Muscle of back (tissue), 13 donors: ENCODE measurements at places on chromosomes 12 and 14.

DNA sequence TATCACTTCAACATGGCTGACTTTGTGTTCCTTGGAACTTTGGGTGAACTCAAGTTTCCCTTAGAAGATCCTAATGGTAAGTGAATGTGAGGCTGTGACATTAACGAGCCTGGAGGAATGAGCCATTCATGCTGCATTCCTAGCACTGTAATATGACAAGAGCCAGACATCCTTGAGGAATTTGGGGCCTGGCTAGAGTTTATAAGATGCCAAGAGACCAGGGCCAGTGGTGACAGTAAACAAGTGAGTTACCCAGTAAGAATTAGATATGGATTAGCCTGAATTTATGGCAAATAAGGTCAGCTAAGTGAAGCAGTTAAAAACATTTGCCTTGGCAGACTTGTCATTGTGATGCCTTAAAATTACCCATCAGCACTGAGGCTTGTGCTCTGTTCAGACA, 232.4 kb downstream of the AKAP6 start:
- DNase-seq = no peak

DNA sequence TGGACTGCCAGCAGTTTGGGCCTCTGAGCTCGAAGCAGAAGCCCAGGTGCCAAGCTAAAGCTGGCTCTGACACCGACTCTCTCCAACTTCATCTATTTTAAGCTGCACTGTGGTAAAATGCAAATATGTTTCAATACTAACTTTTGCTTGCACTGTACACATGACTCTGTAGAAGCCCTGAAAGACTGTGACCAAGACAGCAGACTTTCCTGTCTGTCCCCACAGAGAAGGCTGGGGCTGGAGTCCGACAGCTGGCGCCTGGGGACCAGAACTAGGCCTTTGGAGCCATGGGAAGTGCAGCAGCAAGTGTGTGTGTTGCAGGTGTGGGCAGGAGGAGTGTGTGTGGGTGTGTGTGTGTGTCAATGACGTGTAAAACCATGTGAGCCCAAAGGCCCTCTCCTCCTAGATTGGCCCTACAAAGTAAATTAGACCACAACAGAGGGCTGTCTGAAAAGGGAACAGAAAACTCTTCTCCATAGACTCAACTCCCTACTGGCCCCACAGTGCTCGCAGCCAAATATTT, 16.4 kb upstream of the RAB35 start:
- no peak for DNase-seq

GRCh38 chr12:11509326-11509725, 114.0 kb upstream of the PRB2 start:
- DNase-seq = no peak

DNA sequence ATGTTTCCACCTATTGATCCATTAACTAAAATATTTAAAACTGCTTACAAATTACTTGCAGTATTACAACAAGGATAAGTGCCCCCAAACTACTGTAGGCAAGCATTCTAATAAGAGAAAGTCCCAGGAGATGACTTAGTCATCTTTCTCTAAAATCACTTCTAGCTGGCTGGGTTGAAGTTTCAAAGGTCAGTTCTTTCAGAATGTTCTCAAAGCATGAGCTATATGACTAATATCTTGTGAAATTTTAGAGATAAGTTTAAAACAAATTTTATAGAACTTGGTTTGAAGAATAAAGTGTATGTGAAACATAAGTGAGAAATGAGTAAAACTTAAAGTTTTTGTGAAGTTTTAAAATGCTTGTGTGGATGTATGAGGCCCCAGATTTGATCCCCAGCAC, 24.3 kb upstream of the OR6J1 start:
- no peak for DNase-seq

GRCh38 chr14:92686900-92687427, 61.5 kb downstream of the LGMN start:
- peak; percentile 88 for DNase-seq

GRCh38 chr12:11600199-11600598, 49.3 kb upstream of the ETV6 start:
- no peak for DNase-seq

DNA sequence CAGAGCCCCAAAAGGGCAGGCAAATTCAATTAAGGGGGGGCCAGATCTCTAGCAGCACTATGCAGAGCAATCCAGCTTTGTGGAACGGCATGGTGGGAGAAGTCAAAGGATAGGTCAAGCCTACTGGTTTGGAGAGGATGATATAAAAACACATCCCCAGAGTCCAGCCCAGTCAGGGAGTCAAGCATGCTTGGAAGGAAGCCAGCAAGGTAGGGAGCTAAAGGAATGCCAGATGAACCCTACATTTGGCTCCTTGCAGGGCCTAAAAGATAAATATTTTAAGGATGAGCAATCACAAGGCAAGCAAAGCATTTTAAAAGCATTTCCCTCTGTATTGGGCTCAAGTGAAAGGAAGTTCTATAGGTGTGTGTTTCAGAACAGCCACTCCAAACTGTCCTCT, 21.4 kb downstream of the KCTD10 start:
- no peak for DNase-seq

GRCh38 chr12:107635139-107635538, 50.5 kb upstream of the PWP1 start:
- no peak for DNase-seq

DNA sequence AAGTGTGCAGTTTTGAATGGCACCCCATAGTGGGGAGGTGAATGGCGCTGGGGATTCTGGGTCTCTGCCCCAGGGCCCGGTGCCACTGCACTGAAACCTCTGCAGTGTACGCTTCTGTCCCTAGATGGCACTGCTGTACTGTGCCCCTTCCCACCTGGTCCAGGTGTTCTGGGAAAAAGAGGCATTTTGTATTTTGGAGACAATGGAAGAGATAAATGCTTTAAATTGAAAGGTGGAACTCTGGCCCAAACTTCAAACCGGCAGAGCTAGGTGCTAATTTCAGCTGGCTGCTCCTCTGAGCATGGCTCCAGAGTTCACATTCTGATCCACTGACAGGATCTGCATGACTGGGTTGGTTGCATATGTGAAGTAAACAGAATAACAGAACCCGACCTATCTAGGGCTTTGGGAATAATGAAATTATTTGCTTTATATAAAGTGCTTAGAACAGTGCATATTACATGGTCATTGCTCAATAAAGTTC, 52.2 kb downstream of the KRT80 start:
- no peak for DNase-seq
